ENCODE measurements at places on chromosomes 1 and 21.

DNA sequence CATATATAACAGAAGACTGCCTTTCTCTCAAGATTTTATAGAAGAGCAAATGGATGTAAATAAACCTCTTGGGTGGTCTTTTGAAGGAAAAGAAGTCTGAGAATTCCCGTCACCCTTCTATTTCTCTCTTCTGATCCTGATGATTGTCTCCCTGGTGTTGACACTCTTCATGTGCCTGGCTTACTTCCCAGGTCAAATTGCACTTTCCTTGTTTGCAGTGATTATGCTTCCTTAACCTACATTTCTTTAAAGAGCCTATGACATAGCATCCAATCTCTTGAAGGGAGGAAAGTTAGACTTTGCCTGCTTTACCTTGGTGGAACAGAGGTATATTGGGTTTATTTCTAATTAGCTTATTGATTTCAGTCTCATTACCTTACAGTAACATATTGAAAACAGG lies 80.1 kb downstream of the LRRC53 start:
- DNase-seq, result no peak

DNA sequence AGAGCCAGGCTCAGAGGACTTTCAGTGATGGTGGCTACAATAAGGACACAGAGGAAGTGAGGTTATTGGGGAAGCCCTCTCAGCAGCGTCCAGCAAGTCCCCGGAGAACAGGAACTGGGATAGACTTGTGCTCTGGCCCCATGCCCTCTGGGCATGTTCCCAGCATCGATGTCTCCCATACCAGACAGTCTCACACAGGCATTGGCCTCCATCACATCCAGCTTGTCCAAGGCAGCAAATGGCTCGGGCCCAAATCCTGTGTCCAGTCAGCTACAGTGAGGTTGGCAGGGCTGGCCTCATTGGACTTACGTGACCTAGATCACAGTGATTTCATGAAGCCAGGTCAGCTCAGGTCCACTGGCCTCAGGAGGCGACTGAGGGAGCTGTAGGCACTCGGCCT lies 19.6 kb upstream of the TMEM54 start:
- DNase-seq, result no peak

- no peak for DNase-seq
These were observed at the start of gene IFI44L for GRCh38 chr1:78619803-78620579. Gene IFI44L, plus strand, starts transcription at chr1:78620448. Its CDS starts 7,468 bp downstream, at chr1:78627916.

GRCh38 chr1:115882913-115883902 lies 42.3 kb upstream of the NHLH2 start:
- no peak for DNase-seq

GRCh38 chr1:31063631-31064030 lies 1.9 kb downstream of the PUM1 start:
- no peak for DNase-seq

- DNase-seq, result no peak
These were observed 9.3 kb downstream of the MIA3 start for GRCh38 chr1:222627232-222627631.

- no peak for DNase-seq
These were observed 35.3 kb downstream of the B3GALNT2 start for GRCh38 chr1:235468970-235469369.

DNA sequence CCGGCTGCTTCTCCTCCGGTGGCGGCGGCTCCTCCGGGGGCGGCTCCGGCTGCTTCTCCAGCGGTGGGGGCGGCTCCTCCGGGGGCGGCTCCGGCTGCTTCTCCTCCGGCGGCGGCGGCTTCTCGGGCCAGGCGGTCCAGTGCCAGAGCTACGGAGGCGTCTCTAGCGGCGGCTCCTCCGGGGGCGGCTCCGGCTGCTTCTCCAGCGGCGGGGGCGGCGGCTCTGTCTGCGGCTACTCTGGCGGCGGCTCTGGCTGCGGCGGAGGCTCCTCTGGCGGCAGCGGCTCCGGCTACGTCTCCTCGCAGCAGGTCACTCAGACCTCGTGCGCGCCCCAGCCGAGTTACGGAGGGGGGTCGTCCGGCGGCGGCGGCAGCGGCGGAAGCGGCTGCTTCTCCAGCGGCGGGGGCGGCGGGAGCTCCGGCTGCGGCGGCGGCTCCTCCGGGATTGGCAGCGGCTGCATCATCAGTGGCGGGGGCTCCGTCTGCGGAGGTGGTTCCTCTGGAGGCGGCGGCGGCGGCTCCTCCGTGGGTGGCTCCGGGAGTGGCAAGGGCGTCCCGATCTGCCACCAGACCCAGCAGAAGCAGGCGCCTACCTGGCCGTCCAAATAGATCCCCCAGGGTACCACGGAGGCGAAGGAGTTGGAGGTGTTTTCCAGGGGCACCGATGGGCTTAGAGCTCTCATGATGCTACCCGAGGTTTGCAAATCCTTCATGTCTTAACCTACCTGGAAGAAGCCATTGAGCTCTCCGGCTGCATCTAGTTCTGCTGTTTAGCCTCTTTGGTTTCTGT lies 2.0 kb downstream of the LORICRIN start:
- peak; percentile 33 for DNase-seq
